ENCODE measurements at places on chromosomes 12 and 14.

GRCh38 chr12:15131431-15131830 is 89.8 kb downstream of the RERG start:
- no peak for DNase-seq

DNA sequence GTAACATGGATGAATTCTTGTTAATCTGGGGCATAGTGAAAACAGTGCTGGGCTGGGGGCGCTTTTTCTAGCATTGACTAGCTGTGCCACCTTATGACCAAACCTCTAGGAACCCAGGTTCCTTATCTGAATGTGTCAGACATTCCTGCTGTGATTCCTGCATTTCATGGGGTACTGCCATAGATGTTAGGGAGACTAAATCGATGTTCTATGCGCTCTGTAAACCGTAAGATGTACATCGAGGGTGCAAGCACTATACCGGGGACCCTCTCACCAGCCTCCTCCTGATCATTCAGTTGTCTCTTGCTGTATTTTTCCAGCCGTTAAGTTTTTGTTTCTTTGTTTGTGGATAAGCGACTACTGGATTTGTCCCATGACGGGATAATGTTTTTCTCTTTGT is 170.9 kb upstream of the PARP11 start:
- no peak for DNase-seq

GRCh38 chr12:87439990-87440827 is 589.0 kb downstream of the C12orf50 start:
- no peak for DNase-seq

DNA sequence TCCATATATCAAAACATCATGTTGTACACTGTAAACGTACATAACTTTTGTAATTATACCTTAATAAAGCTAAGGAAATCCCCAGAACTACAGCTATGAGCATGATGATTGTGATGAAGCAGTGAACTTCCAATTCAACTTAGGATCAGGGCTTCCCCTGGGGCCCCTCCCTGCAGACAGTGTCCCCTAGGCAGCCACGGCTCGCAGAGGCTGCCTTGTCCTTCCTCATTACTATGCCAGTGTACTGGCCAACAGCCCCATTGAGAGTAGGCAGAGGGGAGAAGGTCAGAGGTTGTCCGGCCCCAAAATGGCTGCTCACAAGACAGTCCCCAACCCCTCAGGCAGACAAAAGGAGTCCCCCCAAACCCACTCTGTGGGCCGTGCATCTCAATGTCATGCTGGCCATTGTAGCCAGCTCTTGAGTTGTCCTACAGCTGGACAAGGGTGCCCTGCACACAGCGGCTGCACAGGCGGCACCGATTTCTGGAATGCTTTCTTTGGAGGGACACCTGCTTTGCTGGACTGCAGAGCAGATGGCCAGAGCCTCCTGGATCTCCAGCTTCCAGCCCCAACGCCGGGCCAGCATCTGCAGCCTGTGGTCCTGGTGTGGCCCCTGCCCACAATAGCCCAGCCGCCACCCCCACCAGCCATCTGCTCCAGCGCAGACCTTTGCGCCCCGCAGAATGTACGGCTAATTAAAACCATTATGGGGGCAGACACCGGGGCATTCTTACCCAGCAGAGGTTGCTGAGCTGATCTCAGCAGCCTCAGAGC is 46.1 kb downstream of the NIN start:
- peak; percentile 27 for DNase-seq

DNA sequence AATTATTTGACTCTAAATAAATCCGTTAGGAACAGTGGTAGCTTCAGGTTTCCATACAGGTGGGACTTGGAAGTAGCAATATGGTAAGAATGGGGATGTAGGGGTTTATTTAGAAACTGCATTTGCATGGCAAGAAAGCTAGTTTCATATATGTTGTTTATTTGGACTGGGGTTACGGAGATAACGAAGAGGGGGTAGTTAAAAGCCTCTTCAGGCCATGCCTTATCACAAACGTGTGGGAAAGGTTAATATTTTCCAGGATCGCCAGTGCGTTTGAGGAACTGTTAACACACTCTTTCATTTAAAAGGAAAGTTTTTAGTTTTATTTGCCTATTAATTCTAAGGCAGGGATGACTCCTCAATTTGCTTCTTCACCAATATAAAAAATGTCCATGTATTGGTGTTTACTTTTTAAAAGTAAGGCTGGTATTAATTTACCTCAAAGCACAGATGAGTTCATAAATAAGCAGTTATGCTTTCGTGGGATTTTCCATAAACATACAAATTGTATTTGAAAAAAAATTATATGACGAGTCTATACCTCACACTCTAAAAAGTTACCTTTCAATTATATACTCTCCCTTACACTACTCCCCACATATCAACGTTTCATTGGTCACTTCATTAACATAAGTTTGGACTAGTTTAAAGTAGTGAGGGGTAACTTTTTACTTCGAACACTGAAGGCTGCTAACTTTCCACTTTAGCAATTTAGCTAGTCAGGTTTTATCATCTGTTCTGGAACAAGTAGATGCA is 814 bp downstream of the RAB2B start:
- no peak for DNase-seq

DNA sequence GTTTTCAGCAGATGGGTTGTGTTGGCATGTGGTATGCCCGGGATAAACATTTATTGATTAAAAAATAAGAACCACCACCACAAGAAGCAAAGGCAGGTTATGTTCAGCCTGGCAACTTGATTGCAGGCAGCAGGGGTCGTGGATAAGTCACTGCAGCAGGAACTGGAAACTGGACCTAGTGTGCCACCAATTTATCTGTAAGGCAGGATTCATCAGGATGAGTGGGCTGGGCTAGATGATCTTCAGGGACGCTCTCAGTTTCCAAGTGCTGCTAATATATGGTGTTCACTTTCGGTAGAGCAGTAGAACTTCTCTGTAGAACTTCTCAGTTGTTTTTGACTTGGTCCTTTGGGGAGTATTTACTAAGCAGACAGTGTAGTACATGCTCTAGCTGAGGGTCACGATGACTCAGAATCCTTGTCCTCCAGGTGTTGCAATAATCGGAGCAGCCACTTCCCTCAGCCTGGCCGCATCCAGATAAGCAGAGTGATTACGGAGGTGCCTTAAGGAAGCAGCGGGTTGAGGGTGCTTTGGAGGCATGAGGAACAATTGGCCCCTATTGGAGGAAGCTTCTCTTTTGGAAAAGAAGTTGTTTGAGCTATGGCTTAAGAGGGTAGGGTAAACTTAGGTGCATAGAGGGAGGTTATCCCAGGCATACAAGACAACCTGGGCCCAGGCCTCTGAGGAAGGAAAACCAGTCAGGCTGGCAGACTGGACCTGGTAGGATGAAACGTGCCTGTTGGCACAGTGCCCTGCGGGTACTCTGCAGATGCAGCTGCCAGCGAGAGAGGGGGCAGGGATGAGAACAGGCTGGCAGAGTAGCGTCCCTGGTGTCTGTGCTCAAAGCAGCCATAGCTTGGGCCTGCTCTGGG is 104.0 kb downstream of the GPR135 start:
- no peak for DNase-seq

GRCh38 chr12:123973552-123974341 is 732 bp downstream of the ZNF664 start:
- DNase-seq, result peak; percentile 40

DNA sequence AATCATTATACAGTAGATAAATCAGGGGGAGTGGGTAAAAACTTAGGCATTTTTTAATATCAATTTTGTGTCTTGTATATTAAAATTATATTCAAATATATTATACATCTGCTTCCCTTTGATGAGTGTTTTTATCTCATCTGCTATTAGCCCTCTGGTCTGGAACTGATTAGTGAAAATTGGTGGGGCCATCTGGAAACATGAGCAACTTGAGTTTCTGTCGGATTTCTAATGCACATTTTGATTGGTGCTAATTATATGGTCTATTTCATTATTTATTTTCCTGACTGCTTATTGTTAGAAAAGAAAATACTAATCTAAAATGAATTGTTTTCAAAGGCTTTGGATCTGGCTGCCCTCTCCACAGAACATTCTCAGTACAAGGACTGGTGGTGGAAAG is 28.2 kb downstream of the TTC8 start:
- peak; percentile 77 for DNase-seq

- no peak for DNase-seq
Observed at GRCh38 chr12:111975161-111975931, 37.6 kb downstream of the TMEM116 start.

DNA sequence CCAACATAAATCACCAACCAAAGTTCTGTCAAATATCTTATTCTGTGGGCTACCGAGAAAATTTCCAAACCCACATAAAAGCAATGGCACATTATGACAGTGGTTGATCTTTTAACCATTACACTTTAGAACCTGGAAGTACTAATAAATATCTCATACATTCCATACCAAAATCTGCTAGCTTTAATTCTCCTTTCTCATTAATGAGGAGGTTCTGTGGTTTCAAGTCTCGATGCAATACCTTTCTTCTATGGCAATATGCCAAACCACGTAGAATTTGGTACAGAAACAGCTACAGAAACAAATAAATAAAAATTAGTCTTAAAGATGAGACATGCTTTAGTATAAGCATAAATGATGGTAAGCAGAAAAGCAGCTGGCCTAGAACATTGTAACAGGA is 100.7 kb downstream of the ELK3 start:
- no peak for DNase-seq

DNA sequence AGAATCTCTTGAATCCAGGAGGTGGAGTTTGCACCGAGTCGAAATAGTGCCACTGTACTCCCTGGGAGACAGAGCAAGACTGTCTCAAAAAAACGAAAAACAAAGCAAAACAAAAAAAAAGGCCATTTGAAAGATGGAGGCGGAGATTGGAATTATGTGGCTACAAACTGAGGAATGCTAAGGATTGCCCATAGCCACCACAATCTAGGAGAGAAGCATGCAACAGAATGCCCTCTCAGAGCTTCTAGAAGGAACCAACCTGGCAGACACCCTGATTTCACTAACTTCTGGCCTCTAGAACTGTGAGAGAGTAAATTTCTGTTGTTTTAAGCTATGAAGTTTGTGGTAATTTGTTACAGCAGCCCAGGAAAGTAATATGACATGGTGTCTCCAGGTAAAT is 50.1 kb upstream of the LIMA1 start:
- DNase-seq, result no peak
